ENCODE measurements at places on chromosomes 11 and 22.

DNA sequence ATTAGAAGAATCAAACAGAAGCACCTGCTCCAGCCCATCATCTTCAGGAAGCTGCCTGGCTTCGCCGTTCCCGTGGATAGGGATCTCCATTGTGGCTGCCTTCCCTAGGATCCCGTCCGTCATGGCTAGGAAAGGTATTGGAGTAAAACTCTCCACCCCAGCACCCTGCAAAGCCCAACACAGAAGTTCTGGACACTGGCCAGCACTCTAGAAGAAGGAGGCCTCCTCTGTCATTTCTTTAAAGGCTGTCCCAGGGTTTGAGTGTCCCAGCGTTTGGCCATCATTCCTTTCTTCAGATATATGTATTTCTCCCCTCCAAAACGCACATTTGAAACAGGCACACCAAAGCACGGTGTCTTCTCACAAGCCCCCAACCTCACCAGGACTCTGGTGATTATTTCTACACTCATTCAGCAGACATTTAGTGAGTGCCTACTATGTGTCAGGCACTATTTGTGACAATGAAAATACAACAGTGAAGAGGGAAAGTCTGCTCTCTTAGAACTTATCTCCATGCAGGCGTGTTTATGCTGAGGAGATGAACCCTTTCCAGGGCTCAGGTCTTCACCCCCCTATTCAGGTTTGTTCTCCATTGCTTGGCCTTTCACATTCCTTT lies 724 bp downstream of the ARFIP2 start:
- no peak for ATAC-seq

DNA sequence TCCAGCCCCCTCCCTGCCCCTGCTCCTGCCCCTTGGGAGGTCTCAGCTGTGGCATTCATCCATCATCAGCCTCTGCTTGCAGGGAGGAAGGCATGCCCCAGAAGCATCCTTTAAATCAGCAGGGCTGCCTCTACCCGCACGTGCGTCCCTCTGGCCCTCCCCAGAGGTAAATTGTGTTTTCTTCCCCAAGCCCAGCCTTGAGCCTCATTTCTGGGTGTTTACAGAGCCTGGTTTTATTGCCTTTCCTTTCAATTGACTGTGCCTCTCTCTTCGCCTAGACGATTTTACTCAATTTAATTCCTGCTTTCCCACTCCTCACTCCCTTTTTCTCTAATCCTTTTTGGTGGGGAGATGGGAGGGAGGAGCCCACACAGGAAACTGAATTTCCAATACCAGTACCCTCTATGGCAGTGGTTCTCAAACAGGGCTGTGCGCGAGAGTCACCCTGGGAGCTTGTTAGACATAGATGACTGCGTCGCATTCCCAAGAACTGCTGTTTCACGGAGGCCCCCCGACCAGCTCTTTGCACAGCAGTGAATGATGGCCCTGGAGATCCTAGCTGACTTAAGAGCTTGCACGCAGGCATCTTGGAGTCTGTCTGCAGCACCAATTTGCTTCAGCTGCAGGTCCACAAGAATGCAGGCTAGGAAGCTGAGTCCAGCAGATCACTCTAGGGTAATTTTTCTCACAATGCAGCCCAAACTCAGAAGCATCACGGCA lies 15.1 kb upstream of the OAF start:
- no peak for ATAC-seq

DNA sequence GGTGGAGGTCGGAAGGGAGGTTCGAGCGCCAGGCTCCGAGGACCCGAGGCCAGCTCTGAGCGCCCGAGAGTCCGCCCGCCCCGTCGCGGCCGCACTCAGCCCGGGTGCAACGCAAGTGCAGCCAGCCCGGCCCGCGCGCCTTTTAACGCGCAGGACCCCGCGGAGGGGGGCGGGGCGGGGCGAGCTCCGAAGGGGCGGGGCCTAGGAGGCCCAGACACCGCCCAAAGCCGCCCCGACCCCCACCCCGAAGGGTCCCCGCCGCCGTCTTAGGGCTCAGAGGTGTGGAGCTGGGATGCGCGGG lies at the start of gene PHOX2A:
TSS of gene PHOX2A (minus strand) at position 117 of the 301 bp plus-strand sequence. CDS start 172 bp downstream, outside the sequence.
- no peak for ATAC-seq

DNA sequence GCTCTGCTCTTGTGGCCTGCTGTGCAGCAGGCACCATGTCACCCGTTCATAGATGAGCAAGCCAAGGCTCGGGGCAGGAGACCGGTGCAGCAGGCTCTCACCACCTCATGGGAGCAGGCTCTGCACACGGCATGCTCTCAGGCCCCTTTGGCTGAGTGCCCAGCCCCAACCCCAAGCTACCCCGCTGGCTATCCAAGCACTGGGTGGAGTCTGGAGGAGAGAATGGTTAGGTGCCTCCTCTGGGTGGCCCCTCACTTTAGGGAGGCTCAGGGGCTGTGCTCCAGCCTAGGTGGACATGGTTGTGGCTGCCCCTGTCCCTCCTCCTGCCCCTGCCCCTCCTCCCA lies 199.9 kb downstream of the IGLL1 start:
- no peak for ATAC-seq

DNA sequence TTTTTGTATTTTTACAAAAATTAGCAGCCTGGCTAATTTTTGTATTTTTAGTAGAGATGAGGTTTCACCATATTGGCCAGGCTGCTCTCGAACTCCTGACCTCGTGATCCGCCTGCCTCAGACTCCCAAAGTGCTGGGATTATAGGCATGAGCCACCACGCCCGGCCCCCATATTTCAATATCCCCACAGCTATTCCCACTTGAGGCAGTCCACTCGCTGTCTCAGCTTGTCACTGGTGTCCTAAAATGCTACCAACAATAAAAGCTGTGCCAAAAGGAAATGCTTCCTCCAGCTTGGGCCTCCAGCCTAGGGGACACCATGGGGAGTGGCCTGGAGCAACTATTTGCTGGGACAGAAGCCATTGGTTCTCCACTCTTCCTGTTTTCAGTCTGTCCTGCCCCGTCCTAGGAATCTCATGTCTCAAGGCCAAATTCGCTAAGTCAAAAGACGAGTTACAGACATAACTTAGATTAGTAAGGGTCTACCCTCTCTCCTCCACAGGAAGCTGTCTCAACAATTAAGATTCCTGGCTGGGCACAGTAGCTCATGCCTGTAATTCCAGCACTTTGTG lies 7.3 kb upstream of the SPINDOC start:
- no peak for ATAC-seq

- no peak for ATAC-seq
Measured at GRCh38 chr22:49197986-49198704, 629.5 kb downstream of the BRD1 start.

DNA sequence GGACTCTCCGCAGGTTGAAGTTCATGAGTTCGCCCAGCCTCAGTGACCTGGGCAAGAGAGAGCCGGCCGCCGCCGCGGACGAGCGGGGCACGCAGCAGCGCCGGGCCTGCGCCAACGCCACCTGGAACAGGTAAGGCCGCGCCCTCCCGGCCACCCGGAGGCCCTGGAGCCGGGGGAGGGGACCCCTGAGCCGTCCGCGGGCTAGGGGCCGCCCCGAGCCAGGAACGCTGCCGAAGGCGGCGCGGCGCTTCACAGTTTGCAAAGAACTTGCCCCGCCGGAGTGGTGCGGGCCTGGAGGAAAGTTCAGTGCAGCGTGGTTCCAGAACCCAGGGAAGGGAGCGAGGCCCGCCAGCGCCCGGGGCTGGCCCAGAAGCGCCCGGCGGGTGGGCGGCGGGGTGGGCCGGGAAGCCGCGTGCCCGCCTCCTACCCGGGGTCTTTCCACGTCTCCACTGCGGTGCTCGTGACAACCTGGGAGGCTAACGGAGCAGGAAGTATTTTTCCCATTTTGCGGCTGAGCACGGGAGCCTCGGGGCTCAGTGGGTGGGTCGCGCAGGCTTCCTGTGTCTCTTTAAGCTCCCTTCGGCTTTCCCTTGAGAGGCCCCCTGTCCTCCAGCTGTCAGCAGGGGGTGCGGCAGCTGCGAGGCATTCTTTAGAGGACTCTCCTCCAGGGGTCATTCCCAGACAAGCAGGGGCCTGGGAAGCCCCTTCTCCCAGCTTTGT lies 635 bp downstream of the PRR5 start:
- ATAC-seq: peak; percentile 25

GRCh38 chr22:26546282-26546681 lies 34.0 kb upstream of the TFIP11 start:
- no peak for ATAC-seq

- ATAC-seq: no peak
Measured at GRCh38 chr22:50204571-50204970, 3.8 kb downstream of the SELENOO start.

DNA sequence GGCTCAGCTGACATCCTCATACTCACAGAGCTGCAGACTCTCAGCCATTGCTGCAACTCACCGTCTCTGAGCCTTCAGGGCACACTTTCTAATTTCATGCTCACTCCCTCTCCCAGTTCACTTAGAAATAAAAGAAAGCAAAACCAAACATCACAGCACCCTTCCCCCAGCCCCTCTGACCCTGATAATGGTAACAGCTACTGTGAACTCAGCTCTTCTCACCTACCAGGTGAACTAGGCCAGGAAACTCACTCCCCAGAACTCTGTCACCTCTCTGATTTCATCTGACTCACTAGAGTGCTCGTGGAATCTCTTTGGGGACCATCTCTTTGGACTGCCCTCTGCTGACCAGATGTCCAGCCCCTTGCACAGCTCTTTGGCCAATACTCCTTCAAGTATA lies 14.5 kb upstream of the PARVA start:
- peak; percentile 13 for ATAC-seq

GRCh38 chr22:27578937-27579617 lies 222.5 kb downstream of the MN1 start:
- no peak for ATAC-seq

DNA sequence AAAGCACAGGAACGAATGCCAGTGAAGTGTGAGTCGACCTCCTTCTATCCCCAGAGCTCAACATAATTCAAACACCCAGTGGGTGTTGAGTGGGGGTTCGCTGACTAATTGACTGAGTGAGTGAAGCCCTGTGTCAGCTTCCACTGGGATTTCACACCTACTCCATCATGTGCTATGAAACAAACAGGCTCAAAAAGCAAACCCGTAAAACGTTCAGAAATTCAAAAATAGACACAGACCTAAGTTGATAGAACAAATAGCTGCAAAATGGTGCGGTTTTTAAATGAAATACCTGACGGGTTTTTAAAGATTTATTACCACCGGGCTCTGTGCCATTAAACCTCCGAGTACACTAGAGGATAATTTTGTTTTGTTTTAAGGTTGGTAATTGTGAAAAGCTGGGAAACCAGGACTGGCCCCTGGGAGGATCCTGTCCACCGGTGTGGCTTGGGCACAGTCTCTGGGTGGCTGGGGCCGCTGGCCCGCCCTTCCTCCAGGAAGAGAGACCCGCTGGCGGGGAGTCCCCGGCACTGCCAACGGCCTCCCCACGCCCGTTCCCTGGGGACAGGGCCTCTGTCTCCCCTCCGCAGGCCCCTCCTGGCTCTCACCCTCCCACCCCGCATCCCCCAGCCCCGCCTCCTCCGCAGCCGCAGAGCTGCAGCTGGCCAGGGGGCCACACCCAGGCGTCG lies 13.6 kb downstream of the KCNJ5 start:
- peak; percentile 34 for ATAC-seq

DNA sequence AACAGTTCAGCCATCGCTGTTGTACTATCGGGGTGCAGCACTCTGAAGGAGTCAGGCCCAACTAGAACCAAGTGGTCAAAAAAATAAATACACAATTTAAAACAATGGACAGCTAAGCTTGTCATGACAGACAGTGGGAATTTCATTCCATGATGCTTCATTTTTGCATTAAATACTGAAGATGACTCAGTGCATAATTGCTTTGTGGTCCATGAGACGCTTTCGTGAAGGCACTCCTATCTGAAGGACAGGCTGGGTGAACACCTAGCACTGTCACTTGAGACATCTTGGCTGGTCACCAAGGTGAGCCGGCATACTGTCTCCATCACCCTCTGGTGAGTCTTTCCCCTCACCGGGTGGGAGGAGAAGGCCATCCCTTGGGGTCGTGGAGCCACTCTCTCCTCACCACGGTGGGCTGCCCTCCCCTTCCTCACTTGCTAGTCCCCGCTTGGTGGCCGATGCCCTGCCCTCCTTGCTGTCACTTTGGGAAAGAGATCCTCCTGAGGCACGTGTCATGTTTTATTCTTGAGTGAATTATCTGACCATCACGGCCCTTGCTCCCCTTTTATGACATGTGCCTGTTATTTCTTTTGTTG lies 4.9 kb upstream of the TESMIN start:
- no peak for ATAC-seq

DNA sequence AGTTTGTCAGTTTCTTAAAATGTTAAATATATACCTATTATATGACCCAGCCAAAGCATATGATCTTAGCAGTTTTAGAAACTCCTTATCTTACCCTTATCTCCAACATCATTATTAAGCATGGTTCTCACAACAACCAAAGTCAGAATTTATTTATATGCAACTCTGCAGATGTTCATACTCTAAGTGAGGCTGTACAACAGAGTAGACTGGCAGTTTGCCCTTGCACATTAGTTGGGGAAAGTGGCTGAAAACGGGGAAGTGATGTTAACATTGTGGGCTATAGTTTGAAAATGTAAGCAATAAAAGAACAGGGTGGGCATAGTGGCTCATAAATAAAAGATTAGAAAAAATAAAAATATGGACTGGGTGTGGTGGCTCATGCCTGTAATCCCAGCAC lies 49.7 kb downstream of the ATG16L2 start:
- no peak for ATAC-seq

GRCh38 chr22:47592791-47593190 lies 830.3 kb downstream of the TBC1D22A start:
- ATAC-seq: no peak

DNA sequence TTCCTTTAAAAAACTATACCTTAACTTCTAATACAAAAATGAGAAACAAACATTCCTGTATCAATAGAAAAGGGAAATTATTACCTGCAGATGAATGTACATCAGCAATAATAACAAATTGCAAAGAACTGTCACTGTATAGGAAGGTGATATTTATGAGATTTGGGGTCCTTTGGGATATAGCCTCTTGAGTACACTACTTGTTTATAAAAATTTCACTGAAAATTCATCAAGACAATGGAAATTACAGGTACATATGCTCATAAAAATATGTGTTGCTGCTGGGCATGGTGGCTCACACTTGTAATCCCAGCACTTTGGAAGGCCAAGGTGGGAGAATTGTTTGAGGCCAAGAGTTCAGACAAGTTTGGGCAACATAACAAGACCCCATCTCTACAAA lies 34.0 kb upstream of the OR5P2 start:
- no peak for ATAC-seq

- ATAC-seq: peak; percentile 71
Measured at GRCh38 chr11:33829430-33830141, 55.3 kb upstream of the FBXO3 start.

DNA sequence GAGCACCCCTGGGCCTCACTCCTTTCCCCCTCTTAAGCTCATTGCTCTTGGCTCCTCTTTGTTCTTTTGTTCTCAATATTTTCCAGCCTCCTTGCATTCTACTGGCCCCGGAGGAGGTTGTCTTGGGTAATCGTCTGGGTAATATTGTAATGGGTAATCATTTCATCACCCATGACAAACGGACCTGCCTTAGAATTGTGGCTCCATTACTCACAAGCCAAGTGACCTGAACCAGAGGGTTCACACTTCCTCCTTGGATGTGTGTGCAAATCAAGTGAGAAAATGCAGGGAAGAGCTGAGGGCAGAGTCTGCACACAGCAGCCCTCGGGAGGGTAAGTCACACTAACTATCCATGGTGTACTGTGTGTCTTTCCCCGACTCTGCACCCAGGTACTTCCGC lies 305.0 kb downstream of the BUD13 start:
- ATAC-seq: no peak

- peak; percentile 91 for ATAC-seq
Measured at GRCh38 chr11:60906132-60906972, at the start of gene PRPF19. TSS of gene PRPF19 (minus strand) at chr11:60906585. CDS start at chr11:60906382, 203 bp downstream.
